ENCODE measurements at places on chromosomes 16 and 17.
A peak's percentile ranks its signal among the peaks of the same experiment; 100 is the strongest.

GRCh38 chr17:3910420-3911270 lies 5.6 kb downstream of the P2RX1 start:
- no peak for DNase-seq

GRCh38 chr16:81645925-81646324 lies 133.2 kb upstream of the PLCG2 start:
- DNase-seq = no peak

DNA sequence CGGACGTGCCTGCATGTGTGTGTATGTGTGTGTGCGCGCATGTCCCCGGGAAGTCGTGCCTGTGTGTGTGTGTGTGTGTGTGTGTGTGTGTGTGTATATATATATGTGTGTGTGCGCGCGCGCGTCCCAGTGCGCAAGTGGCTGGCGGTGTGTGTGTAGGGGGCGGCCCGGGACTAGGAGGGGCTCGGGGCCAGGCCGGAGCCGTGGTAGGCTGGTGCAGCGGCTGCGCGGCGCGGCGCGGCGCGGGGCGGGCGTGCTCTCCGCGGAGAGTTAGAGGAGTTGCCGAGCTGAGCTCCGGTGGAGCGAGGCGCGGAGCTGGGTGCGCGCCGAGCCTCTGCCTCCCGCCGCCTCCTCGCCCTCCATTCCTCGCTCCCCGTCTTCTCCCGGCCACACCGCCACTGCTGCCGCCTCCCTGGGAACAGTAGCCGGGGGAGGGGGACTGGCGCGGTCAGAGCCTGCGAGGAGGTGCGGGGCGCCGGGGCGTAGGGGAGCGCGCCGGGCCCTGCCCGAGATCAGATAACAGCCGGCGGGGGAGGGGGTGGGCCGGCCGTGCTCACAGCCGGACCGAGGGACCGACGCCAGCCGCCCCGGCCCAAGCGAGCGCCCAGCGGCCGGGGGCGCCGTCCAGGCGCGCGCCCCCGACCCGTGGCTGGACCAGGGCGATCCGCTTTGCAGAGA lies at the start of gene KCNJ12:
KCNJ12 (plus strand) TSS at position 277 of the 678 bp plus-strand sequence. CDS start 38,986 bp downstream, outside the sequence.
- DNase-seq = no peak

DNA sequence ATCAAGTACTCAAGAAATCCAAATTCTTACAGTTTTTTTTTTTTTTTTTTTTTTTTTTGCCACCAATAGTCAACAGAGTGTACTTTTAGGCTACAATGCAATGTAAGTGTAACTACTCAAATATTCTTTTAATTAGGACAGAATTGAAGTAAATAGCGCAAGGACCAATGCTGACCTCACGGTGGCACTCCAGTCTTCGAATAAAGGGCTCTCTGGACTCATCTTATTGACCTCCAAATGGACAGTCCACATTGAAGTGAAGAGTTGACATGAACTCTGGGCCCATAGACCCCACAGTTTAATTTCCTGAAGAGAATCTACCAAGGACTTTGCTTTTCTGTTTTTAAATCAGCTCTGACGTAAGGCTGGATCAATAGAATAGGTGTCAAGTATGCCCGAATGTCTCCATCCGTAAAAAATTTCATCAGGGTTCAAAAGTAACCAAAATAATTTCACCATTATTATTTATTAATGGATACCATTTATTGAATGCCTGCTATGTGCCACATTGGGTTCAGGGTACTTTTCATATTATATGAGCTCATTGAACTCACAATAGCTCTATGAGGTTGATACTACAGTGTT lies 7.3 kb upstream of the DDX52 start:
- DNase-seq = peak; percentile 70
